ENCODE measurements at places on chromosomes 7 and 10. TPM values are rescaled to one million over a fixed set of nuclear protein-coding genes. Genes with fewer than 3 reads are reported as not detected.

SFR1 gene
- total RNA-seq, result 6.4 TPM

DNA sequence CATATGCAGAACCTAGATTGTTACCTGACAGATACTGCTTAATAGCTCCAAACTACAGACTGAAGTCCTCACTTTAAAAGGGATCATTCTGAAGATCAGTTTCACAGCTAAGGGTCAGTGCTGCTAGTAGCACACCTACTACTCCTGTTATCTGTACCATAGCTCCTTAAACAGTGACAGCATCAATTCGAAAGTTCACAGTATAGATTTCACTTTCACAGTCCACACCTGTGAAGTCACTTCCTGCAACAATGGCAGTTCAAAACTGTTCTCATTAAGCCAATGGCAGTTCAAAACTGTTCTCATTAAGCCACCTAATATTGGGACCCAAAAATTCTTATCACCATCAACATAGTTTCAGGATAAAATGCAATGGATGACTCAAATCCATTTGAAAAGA is 10.7 kb upstream of the FHIP2A start:
- no peak for DNase-seq

- no peak for DNase-seq
These were observed 12.0 kb downstream of the INPP5F start for GRCh38 chr10:119737823-119738222.

GRCh38 chr10:110865186-110865808 is 6.4 kb upstream of the PDCD4 start:
- DNase-seq, result no peak
